Germinal center (tissue), 1 donor: ENCODE measurements at places on chromosomes 7 and 10.

- no peak for DNase-seq
These were observed 70.2 kb downstream of the RBM20 start for GRCh38 chr10:110714356-110714755.

- no peak for DNase-seq
These were observed 27.0 kb downstream of the JMJD1C start for GRCh38 chr10:63438506-63439498.

- no peak for DNase-seq
These were observed 43.8 kb downstream of the ENO4 start for GRCh38 chr10:116892907-116893685.

DNA sequence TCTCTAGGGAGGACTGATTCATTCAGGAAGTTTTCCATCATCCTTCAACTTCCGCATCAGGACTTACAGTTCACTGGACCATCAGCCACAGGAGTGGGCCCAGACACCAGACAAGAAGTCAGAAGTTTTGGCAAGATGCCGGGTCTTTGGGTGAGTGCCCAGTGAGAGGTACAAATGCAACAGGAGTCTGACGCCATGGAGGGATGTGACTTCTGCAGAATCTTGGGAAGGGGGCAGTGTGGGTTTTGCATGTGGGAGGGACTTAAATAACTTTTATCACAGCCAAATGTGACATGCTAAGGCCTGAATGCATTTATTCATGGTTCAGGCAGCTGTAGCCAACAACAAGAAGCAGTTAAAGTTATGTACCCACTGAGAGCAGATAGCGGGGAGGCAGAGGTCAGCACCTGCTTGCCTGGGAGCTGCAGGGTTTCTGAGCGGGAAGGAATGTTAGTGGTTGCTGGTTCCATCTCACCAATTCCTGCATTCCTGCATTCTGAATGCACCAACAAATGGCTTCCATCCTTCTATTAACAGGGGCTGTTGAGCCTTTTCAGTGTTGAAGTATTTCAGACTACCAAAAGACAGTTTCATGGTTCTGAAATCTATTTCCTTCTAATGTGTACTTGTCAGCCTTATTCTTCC, 375.2 kb downstream of the PAXIP1 start:
- no peak for DNase-seq
